ENCODE measurements at places on chromosomes 2 and 18.

- peak; percentile 78 for DNase-seq
Observed at GRCh38 chr2:50529600-50530218, 502.2 kb downstream of the NRXN1 start.

GRCh38 chr2:173171321-173171720, 95.7 kb downstream of the MAP3K20 start:
- no peak for DNase-seq

DNA sequence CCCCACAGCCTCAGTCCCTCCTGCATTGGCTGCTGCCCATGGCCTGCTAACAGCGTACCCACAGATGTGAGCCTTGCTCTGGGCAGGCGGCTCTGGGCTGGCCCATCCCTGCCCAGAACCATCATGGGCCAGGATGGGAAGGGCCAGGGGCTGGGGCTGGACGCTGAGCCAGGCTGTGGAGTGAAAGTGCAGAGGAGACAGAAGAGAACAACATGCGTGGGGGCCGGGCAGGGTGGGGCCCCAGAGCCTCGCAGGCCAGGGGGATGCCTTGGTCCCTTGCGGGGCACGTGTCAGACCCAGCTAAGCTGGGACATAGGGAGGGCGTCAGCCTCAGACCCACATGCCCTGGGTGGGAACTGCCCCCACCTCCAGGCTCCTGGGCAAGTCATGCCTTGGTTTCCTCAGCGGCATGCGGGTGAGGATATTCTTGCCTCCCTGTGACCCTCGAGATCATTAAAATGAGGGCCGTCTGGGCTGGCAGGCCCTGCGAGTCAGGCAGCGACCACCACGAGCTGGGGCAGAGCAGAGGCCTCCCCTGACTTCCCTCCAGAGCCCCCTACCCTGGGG, 27.3 kb downstream of the GPC1 start:
- no peak for DNase-seq

DNA sequence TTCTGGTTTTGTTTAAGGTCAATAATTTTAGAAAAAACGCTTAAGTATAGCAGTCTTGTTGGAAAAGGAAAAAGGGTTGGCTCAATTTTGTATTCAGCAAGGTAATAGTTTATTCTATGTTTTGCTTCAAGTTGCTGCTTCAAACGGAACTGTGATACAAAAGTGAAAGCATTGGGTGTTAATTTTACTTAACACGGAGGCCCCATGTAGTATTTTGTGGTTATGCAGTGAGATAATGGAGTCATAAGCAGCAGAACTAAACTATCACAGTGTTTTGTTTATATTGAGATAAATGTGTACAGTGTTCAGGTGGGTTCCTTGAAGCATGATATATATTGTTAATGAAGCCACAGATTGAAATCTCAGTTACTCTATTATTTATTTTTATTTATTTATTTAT, 67.0 kb upstream of the LYPD6B start:
- DNase-seq = no peak

GRCh38 chr2:36497570-36498163, 100.3 kb downstream of the FEZ2 start:
- DNase-seq = no peak

- DNase-seq = no peak
Observed at GRCh38 chr2:137957033-137957432, 7.2 kb upstream of the HNMT start.

- DNase-seq = no peak
Observed at GRCh38 chr2:75338461-75338860, 139.1 kb upstream of the TACR1 start.

DNA sequence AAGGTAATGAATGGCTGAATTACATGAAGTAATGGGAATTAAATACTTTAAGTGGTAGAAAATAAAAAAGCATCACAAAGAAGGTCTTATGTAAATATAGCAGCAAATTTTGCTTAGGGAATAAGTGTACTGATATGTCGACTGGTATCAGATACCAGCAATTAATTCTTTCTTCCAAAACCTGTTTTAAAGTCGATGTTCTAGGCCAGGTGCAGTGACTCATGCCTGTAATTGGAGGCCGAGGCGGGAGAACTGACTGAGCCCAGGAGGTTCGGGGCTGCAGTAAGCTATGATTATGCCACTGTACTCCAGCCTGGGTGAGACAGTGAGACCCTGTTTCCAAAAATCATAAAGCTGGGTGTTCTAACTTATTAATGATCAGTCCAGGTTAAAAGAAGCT, 30.3 kb downstream of the SP3 start:
- no peak for DNase-seq

DNA sequence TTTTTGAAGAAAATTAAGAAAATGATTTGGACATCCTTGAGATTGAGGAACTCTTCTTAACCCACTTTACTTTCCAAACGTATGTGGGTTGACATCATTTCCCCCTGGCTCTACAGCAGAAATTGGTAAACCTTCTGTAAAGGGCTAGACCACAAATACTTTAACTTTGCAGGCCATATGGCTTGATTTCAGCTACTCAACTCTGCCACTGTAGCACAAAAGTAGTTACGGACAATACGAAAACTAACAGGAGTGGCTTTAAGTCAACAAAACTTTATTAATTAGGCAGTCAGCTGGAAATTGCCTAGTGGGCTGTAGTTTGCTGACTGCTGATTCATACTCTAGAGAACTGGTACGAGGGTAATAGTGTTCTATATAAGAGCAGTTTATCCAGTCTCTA, 83.2 kb upstream of the DTNB start:
- DNase-seq = no peak

DNA sequence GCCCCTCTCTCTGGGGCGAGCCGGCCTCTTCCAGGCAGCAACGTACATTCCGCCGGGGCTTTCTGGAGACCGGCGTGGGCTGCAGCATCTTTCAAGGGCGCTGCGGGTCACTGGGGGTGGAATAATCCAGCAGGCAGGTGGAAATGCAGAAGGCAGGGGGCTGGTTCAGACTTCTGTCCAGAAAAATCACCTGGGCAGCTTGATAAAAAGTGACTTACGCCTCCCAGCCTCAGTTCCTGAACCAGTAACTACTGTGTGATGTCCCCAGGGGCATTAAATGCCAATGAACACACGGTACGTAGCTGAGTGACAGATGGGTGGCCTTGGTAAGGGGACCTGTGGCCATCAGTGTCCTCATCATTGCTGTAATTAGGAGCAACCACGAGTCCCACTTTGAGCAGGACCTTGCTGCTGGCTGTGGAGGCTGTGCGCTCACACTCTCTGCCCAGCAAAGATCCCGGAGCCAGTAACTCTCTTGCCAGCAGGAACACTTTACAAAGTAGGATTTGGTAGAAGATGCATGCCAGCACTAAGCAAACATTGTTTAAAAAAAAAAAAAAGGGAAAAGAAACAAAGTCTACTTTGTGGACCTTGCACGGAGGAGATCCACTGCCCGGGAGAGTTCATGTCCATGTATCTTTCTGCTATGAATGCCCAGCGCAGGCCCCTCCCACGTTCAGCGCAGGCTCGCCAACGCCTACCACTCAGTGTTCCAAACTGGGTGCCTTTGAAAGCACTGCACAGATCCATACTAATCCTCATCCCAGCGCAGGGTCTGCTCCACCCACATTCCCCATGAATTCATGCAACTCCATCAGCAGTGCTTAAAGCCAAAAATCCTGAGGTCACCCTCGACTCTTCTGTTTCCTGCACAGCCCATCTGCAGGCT, 177.3 kb downstream of the HDAC4 start:
- DNase-seq = no peak

GRCh38 chr18:21672521-21673267, 31.9 kb downstream of the ABHD3 start:
- DNase-seq = peak; percentile 62

GRCh38 chr2:203626952-203627681, 79.3 kb upstream of the CD28 start:
- no peak for DNase-seq

- no peak for DNase-seq
Observed at GRCh38 chr2:161044921-161045320, 115.3 kb upstream of the TANK start.

- no peak for DNase-seq
Observed at GRCh38 chr18:2236232-2236631, 335.1 kb downstream of the METTL4 start.

DNA sequence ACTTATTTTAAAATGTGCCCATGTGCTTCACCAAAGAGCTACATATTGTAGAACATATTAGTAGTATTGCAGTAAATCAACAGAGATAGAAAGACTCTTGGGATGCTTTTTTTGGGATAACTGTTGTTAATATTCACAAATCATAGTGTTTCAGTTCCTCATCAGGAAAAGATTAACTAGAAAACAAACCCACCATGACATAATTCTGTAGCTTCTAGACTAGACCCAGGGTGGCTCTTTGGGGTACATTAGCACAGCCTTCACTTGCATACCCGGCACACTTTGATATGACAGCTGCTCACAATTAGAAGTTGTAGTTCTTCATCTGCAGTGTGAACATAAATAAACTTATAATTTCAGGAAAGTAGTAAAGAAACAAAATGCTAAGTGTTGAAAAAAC, 154.2 kb downstream of the ATP9B start:
- DNase-seq = no peak

DNA sequence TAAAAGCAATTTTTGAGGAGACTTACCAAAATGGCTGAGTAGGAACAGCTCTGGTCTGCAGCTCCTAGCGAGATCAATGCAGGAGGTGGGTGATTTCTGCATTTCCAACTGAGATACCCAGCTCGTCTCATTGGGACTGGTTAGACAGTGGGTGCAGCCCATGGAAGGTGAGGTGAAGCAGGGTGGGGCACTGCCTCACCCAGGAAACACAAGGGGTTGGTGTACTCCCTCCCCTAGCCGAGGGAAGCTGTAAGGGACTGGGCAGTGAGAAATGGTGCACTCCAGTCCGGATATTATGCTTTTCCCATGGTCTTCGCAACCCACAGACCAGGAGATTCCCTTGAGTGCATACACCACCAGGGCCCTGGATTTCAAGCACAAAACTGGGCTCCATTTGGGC, 419.0 kb downstream of the NUP35 start:
- no peak for DNase-seq

DNA sequence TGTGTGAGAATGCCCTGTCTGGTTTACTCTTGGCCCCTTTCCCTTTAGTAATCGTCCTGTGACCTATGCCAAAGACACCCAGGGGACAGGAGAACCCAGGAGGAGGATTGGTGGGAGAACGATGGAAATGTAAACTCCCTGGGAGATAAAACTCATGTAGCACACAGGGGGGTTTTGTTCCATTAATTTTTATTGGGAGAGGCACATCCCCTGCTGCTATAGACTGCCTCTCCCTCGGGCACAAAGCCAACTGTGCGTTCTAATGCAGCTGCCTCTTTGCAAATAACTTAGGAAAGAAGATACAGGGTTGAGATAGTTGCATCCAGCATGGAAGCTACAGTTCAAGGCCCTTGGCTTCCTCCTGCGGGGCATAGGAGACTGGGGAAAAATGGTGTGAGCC, 489.6 kb downstream of the SLC4A3 start:
- DNase-seq = no peak

DNA sequence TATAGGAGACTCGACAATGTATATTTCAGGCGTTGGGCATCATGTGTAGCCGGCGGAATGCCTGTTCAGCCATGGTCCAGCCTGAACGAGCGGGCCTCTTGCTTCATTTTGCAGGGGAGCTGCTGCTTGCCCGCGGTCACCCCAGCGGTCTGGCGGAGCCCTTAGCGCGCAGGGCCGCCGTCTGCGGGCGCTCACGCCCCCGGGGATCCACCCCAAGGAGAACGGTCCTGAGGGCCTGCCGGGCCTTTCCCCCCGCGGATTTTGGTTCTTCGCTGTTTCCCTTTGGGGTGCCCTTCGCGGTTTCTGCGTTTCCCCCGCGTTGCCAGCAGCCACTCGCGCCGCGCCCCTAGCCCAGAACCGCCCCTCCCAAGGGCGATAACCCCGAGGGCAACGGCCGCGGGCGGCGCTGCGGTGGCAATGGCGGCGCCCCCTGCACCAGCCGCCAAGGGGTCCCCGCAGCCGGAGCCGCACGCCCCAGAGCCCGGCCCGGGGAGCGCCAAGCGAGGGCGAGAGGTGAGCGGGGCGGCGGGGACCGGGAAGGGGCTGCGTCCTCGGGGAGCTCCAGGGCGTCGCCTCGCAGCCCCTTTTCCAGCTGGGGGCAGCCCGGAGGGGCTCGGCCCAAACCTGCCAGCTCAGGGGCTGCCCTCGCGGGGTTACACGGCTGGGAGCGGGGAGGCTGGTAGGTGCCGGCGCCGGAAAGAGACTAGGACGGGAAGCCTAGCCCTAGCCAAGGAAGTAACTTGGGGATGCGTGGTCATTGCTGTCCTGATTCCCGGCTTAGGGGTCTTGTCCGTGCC, at the start of gene MFSD2B:
MFSD2B (plus strand) TSS at position 406 of the 797 bp plus-strand sequence; CDS start at position 418, 12 bp downstream.
- DNase-seq = peak; percentile 4

DNA sequence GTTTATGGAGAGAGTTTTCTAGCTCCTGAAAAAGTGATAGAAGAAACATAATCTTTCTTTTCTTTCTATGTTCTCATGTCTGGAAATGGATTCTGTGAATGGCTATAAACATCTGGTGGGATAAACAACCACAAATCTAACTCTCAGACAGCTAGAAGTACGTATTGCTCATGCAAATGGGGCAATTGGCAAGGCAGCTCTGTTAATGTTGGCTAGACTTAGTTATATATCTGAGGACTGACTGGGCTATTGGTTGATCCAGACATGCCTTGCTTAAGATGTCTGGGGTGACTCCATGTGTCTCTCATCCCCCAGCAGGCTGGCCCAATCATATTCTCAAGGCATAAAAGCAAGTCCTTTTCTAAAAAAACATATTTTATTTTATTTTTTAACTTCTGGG, 939.2 kb upstream of the NRXN1 start:
- DNase-seq = no peak

GRCh38 chr18:37717098-37717497, 151.5 kb upstream of the CELF4 start:
- no peak for DNase-seq

DNA sequence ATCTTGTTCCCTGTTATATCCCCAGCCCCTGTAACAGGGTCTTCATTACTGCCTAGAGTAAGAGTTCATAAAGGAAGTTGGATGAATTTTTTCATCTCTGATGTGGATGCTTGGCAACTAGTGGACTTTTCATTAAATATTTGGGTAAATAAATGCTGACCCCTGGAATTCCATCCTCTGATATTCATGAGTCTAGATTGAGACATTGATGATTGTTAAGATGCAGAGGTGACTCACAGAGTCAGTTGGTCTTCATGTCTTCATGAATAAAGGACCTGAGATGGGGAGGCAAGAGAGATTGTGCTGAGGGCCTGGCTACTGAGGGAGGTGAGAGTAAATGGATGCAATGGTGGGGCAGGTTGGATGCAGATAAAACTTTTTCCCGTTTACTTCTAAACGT, 132.7 kb upstream of the NT5C1B start:
- no peak for DNase-seq

DNA sequence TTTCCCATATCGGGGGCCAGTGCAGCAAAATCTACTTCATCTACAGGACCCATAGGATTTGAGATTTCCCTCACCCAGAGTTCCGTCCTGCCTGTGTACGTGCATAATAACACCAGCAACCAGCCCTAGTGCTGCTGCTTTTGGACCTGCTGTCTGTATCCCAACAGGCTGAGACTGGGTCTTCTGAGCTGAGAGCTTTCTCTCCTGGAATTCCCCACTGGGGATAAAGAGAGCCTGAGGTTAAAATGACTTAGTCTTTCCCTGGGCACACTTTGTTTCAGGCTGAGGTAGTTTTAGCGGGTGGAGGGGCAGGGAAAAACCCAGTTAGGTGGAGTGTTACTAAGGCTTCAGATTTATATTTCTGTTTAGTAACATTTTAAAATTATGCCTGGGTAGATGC, 62.5 kb downstream of the SERTAD2 start:
- no peak for DNase-seq

Measured in brain (organoid and tissue), 16 donors.